ENCODE measurements at places on chromosomes 16 and 17.

DNA sequence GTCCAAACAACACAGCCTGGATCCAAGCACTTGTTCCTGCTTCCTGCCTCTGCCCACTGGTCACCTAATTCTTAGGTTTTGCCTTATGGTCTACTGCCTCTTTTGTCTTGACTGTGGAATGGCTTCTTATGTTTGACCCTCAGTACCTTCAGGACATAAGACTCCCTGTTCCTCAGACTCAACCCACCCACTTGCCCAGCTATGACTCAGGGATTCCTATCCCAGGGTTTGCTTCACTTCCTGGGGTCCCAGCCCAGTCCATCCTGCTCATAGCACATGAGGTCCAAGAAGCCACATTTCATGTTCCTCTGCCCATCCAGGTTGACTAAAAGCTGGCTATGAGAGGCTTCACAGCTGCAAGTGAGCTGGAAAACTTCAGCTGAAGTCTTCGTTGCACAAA is 320.9 kb upstream of the CDH5 start:
- DNase-seq: no peak

- DNase-seq: no peak
Observed at GRCh38 chr16:54243202-54243601, 43.4 kb downstream of the IRX3 start.

DNA sequence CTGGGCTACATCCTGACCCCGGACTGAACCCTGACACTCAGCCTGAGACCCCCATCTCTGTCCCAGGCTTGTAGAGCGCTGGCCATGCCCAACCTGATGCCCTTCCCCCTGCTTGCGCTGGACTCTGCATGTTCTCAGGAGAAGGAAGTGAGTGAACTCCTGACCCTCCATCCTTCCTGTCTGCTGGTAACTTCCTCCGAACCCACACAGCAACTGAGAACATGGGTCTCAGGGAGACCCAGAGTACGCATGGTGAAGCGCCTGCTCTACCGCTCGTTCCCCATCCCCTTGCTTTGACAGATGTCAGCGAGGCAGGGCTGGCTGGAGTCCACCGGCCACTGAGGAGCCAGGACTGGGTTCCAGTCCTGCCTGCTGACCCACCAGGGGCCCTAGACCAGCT is 6.1 kb downstream of the CAMKK1 start:
- DNase-seq: no peak

DNA sequence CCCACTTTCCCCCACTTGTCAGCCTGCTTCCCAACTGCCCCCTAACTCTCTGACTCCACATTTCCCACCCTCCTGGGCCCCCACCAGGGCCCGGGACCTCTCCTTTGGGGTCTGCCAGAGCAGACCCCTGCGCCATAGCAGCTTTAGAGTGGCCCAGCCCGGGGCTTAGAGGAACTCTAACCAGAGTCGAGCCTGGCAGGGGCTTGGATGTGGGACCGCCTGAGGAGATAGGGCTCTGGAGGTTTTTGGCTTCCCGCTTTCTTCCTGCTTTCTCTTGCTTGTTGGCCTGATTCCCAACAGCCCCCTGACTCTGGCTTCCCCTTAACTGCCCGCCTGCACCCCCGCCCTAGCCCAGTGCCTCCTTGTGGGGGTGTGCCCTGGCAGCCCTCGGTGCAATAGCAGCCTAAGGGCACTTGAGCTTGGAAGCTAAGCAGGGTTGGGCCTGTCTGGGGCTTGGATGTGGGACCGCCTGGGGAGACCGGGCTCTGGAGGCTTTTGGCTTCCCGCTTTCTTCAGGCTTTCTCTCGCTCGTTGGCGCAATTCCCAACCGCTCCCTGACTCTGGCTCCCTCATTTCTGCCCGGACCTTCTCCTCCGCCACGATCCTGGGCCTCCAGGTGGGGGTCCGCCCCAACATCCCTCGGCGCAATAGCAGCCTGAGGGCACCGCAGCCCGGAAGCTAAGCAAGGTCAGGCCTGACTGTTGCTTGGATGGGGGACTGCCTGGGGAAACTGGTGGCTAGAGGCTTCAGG is 2292.0 kb downstream of the TP53TG3F start:
- no peak for DNase-seq

GRCh38 chr16:67719778-67720144 is 645 bp upstream of the GFOD2 start:
- no peak for DNase-seq

DNA sequence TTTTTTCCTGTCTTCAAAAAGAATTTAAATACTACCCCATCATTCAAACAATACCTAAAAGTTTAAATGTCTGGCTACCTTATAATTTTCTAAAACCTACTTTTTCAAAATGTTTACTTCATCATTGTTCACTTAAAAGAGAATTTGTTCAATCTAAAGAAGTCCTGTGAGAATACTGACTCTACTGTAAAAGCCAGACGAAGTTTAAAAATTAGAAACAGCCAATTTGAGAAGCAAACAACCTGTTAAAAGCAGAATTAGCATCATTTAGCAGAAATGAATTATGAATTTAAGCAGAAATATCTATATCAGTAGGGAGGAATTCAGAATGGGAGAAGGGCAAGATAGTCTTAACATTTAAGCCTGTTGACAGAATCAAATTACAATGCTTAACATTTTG is 2.1 kb downstream of the SKA2 start:
- no peak for DNase-seq

GRCh38 chr17:67633751-67634211 is 84.0 kb upstream of the NOL11 start:
- no peak for DNase-seq

DNA sequence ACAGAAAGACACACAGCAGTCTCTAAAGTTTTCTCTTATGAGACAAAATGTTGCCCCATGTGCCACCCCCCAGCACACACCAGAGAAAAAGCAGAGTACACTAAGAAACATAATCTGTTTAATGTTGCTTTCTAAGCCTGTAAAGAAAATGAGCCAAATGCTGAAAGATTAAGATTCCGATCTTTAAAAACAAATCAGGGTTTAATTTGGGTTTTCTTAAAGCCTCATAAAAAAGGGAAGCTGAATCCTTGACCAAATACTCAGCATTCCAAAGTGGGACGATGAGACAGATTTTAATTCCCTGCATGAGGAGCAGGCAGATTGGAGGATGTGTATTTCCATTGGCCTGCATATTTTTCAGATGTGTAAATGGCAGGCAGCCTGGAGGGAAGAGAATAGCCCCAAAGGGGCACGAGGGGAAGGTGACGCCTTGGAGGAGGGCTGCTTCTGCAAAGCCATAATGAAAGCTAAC is 118.4 kb downstream of the COPRS start:
- DNase-seq: no peak

DNA sequence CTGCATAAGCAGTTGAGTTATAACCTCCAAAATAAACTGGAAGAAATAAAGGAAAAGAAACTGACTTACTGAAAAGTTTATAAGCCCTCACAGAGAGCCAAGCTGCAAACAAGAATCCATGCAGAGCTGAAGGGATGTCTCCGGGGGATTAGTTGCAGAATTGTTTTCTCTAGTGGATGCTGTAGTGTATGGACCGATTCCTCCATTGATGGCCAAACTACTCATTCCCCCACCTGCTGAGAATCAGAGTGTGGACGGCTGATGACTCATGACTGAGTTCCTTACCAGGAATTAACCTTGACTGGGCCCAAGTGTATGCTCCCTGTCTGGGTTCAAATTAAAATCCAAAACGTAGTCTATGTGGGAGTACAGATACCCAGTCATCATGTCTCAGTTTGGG is 93.9 kb upstream of the CDH8 start:
- no peak for DNase-seq

DNA sequence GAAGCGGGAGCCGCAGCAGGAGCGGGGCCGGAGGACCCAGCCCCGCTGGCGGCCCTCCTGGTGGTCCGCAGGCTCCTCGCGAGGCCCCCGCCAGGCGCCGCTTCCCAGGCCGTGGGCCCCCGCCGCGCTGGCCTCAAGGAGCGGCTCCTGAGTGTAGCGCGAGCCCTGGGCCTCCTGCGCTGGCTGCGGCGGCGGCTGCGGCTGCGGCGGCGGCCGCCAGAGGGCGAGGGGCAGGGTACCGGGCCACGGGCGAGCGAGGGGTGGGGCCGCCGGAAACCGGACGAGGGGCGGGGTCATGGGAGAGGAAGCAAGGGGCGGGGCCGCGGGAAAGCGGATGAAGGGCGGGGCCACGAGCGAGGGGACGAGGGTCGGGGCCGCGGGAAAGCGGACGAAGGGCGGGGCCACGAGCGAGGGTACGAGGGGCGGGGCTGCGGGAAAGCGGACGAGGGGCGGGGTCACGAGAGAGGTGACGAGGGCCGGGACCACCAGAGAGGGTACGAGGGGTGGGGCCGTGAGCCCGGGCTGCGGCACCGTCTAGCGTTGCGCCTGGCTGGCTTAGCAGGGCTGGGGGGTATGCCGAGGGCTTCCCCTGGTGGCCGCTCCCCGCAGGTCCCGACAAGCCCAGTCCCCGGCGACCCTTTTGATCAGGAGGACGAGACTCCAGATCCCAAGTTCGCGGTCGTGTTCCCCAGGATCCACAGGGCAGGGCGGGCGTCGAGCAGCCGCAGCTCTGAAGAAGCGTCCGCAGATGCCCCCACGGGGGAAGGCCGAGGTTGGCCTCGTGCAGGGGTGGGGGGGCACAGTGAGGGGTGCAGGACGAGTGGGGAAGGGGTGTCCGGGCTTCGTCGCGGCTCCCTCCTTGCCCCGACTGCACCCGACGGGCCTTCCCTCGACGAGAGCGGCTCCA is 1.7 kb downstream of the MYO15B start:
- DNase-seq: peak; percentile 88

DNA sequence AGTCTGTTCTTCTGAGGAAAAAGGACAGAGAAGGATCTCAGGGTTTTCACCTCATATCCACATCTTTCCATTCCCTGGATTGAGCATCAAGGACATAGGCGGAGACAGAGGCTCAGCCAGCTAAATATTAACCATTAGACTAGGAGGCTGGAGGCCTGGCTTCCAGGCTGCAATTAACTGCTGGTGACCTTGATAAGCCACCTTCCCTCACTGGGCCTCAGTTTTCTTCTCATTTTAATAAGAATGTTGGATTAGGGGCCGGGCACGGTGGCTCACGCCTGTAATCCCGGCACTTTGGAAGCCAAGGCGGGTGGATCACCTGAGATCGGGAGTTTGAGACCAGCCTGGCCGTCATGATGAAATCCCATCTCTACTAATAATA is 25.6 kb upstream of the CNOT1 start:
- DNase-seq: no peak

DNA sequence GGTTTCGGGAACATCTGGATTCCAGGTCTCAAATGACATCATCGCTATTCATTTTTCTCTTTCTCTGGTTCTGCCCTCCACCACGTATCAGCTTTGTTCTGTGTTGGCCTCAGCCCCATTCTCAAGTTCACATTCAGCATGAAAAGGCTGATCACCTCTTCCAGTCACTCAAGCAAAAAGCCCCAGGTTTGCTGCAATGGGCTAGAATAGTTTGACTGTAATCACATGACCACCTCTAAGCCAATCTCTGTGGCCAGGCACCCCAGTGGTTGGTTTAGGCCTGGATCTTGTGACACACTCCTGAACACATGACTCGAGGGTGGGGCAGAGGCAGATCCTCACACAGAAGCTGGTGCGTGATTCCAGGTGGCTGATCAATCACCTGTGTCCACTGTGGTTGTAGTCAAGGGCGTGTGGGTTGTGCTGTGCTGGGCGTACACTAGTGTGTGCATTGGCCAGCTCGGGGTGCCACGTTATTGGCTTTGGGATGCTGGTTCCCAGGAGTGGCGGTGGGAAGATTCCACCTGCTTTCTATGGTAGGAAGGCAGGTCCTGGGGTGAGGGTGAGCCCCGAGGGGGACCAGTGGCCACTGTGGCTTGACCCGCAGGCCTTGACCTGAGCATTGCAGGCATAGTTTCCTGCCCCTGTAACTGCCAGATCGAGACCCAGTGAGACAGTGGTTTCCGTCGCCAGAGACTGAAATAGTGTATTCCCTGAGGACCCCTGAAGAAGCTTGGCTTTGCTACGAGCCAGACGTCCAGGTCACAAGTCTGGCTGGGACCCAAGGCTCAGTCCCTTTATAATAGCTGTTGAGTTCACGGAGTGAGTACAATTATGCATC is 12.0 kb downstream of the EEF2K start:
- no peak for DNase-seq

DNA sequence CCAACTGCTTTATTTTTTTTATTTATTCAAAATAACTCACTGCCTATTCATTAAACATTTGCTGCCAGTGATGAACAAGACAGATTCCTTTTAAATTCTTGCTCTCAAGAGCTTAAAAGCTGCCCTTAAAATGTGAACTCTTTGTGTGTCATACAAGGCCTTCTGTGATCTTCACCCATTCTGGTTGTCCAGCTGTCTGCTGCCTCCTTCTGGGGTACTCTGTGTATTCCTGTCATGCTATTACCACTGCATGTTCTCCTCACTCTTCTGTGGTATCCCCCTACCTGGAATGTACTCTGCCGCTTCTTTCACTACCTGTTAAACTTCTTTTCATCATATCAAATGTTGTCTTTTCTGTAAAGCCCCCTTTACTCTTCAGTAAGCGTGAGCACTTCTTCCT is 165.8 kb downstream of the CHD9 start:
- no peak for DNase-seq

DNA sequence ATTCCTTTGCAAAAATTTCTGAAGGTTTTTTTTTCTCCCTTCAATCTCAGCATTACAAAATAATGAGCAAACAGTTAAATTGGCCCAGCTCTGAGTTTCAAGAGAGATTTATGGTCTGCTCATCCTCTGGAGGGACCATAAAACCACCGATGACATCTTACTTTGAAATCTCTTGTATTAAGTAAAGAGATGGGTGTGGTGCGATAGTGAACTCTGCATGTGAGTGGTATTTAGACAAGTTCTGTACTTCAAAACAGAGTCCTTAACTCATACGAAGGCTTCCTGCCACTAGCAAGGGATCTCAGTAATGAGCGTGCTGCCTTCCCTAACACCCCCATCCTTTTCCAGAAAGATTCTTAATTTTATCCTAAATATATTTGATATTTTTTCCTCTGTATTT is 2.1 kb downstream of the FAM20A start:
- no peak for DNase-seq

Data from stimulated activated CD8-positive, alpha-beta memory T cell treated with anti-CD3 and anti-CD28 coated beads, Interleukin-7, amount 100 ng/mL, for 1 hour (primary cell).